ENCODE measurements at places on chromosomes 1 and 21. TPM values are rescaled to one million over a fixed set of nuclear protein-coding genes. Genes with fewer than 3 reads are reported as not detected.

- no peaks in the 10 kb centered on the region for H3K4me1 ChIP-seq
- H3K27ac ChIP-seq, result no peak overlapping the region
- H3K27me3 ChIP-seq, result peaks cover 28% of the 10 kb centered on the region
- no peak for DNase-seq
- H3K36me3 ChIP-seq, result no peaks in the 10 kb centered on the region
Measured at GRCh38 chr1:165119086-165119485, 237.4 kb downstream of the LMX1A start.

GRCh38 chr1:215345766-215346165, 221.3 kb upstream of the KCTD3 start:
- no peak overlapping the region for H3K27ac ChIP-seq
- no peaks in the 10 kb centered on the region for H3K36me3 ChIP-seq
- DNase-seq, result no peak
- no peaks in the 10 kb centered on the region for H3K27me3 ChIP-seq

DNA sequence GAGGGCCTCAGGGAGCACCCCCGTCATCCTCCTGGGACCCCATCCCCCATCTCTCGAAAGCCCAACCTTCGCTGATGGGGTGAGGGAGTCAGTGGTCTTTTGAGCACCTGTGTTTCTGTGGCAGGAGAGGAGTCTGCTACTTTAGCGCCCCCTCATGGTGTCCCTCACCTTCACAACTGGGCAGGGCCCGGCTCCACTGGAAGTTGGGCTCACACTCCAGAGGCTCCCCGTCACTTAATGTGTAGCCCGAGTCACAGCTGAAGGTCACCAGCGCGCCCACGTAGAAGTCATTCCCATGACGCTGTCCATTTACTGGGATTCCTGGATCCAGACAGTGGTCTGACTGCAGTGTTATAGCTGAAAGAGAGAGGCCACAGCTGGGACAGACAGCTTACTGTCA, 139.5 kb upstream of the HMGB4 start:
- H3K27ac ChIP-seq, result no peak overlapping the region
- no peaks in the 10 kb centered on the region for H3K36me3 ChIP-seq
- no peak for DNase-seq

- peak overlapping the region; percentile 77 for H3K4me3 ChIP-seq
- DNase-seq, result peak; percentile 3
- H3K36me3 ChIP-seq, result no peaks in the 10 kb centered on the region
- no peak overlapping the region for H3K27ac ChIP-seq
- peaks cover 2% of the 10 kb centered on the region for H3K4me1 ChIP-seq
- H3K27me3 ChIP-seq, result peaks cover 52% of the 10 kb centered on the region
Measured at GRCh38 chr1:227317523-227318015, 723 bp downstream of the CDC42BPA start.

- no peaks in the 10 kb centered on the region for H3K27me3 ChIP-seq
- no peak for DNase-seq
- H3K4me1 ChIP-seq, result peaks cover 65% of the 10 kb centered on the region
- H3K27ac ChIP-seq, result peak overlapping the region; percentile 90
- peak overlapping the region; percentile 96 for H3K4me3 ChIP-seq
Measured at GRCh38 chr1:24926563-24927249, 3.4 kb downstream of the RUNX3 start.

DNA sequence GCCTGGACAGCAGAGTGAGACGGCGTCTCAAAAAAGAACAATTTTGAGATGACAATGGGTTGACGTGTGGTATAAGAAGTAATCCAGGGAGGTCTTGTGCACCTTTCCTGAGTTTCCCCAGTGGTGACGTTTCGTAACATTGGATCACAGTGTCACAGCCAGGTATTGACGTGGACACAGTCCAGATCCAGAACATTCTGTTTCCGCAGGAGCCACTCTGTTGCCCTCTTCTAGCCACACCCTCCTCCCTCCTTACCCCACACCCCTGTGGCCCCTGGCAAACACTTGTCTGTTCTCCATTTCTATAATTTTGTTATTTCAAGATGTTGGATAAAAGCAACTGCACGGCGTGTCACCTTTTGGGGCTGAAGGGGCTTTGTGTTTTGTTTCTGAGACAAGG, 6.5 kb upstream of the TRAPPC10 start:
- no peaks in the 10 kb centered on the region for H3K36me3 ChIP-seq
- no peak overlapping the region for H3K27ac ChIP-seq
- H3K27me3 ChIP-seq, result no peaks in the 10 kb centered on the region
- DNase-seq, result no peak
- peaks cover 3% of the 10 kb centered on the region for H3K4me1 ChIP-seq
- H3K4me3 ChIP-seq, result no peak overlapping the region

DNA sequence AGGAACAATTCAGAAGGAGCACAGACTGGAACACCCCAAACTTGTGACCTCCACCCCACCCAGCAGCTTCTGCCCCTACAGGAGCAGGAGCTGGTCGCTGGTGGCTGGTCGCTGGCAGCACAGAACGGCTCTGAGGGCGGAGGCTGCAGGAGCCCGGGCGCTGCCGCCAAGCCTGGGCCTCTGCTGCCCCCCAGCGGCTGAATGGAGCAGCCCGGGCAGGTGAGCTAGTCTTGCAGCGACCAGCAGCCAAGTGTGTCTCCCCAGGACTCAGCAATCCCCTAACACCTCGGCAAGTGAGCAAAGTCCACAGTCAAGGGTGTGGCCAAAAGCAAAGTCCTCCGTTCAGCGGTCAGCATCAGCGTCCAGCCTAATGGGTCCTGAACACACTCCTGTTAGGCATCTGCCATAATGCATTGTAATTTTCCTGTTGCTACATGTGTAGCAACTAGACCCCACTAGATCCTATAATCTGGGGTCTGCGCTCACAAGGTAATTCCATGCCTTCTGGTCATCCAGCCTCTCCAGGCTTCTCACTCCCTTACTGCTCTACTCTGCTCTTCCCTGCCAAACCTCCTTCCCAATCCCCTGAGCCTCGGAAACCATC, 12.1 kb upstream of the GJB5 start:
- H3K4me3 ChIP-seq, result no peak overlapping the region
- H3K36me3 ChIP-seq, result no peaks in the 10 kb centered on the region
- H3K4me1 ChIP-seq, result no peaks in the 10 kb centered on the region
- H3K27me3 ChIP-seq, result no peaks in the 10 kb centered on the region

GRCh38 chr1:112997781-112998180, 41.8 kb upstream of the SLC16A1 start:
- H3K4me1 ChIP-seq, result no peaks in the 10 kb centered on the region
- no peaks in the 10 kb centered on the region for H3K27me3 ChIP-seq
- H3K36me3 ChIP-seq, result peaks cover 11% of the 10 kb centered on the region
- no peak for DNase-seq
- no peak overlapping the region for H3K4me3 ChIP-seq

GRCh38 chr1:167373986-167374385, 144.3 kb downstream of the CD247 start:
- H3K4me3 ChIP-seq, result no peak overlapping the region
- no peak overlapping the region for H3K27ac ChIP-seq
- no peaks in the 10 kb centered on the region for H3K4me1 ChIP-seq
- no peak for DNase-seq
- H3K27me3 ChIP-seq, result no peaks in the 10 kb centered on the region
- peaks cover 24% of the 10 kb centered on the region for H3K36me3 ChIP-seq

GRCh38 chr1:79517470-79518224, 511.1 kb upstream of the ADGRL4 start:
- H3K4me1 ChIP-seq, result no peaks in the 10 kb centered on the region
- H3K27me3 ChIP-seq, result no peaks in the 10 kb centered on the region
- no peaks in the 10 kb centered on the region for H3K36me3 ChIP-seq
- DNase-seq, result no peak

DNA sequence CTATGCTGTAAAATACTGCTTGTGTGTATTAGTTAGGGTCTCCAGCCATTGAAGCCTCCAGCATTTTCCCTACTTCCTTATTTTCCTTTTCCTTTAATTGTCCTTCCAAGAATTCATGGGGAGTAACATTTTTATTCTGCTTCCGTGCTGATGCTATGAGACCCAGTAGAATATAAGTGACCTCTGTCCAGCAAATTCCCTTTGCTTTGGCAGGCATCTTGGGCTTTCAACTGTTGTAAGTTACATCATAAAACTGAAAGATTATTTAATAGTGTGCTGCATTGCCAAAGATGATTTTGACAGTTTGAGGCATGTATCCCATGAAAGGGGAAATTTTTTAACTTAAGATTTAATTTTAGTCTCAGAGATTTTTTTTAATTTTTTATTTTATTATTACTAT, 48.1 kb upstream of the B3GALT2 start:
- H3K4me3 ChIP-seq, result no peak overlapping the region
- DNase-seq, result no peak
- H3K4me1 ChIP-seq, result peaks cover 12% of the 10 kb centered on the region
- H3K27me3 ChIP-seq, result no peaks in the 10 kb centered on the region
- H3K27ac ChIP-seq, result no peak overlapping the region

DNA sequence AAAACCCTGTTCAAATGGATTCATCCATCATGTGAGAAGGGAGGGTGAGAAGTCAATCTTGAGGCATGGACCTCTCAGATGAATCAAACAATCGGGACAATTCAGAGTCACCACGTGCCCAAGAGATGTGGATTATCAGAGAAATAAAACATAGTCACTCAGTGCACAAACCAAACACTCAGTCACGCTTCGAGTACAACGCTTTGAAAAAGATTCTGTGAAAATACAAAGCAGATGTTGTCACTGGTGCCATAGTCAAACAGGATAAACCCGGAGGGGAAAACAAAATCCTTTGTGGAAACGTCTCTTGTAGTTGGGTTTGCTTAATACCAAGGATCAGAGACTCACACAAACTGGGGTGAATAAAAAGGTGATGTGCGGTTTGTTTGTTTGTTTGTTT, 188.4 kb downstream of the RRAGC start:
- no peaks in the 10 kb centered on the region for H3K4me1 ChIP-seq
- no peak overlapping the region for H3K4me3 ChIP-seq
- no peak overlapping the region for H3K27ac ChIP-seq
- no peak for DNase-seq
- H3K27me3 ChIP-seq, result peaks cover 23% of the 10 kb centered on the region

- peaks cover 4% of the 10 kb centered on the region for H3K27me3 ChIP-seq
- no peak overlapping the region for H3K4me3 ChIP-seq
- no peak for DNase-seq
- no peaks in the 10 kb centered on the region for H3K36me3 ChIP-seq
- H3K27ac ChIP-seq, result no peak overlapping the region
Measured at GRCh38 chr1:85374160-85374559, 90.8 kb downstream of the DDAH1 start.

DNA sequence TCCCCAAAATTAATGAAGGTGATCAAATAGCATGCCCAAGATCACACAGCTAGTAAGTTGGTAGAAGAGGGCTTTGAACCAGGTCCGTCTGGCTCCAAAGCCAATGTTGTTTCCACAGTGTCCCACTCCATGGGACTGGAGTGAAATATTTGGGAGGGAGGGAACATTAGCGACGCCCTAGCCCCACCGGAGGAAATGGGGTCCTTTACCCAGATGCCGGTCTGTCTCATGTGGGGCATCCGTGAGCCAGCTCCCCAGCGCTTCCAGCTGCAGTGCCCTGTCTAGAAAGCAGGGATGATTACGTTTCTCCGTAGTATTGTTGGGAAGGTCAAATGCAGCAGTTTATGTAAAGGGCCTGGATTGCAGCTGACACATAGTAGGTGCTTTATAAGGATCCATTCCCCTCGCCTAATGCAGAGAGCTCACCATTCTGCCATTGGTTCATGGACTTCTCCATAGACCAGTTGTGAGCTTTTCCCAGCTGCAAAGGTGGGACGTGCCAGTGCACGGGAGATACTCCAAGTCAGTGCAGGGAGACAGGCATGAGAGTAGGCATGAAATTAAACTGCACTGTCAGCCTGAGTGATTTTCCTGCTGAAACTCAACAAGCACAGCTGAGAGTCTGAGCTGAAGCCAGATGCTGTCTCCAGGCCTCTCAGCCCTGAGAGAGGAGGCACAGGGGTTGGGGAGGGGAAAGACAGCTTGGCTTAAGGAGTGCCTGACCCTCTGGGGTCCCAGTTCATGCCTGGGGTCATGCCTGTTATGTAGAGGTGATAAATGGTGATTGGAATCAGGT, 24.7 kb downstream of the QSOX1 start:
- DNase-seq, result no peak
- H3K27ac ChIP-seq, result no peak overlapping the region
- H3K36me3 ChIP-seq, result peaks cover 2% of the 10 kb centered on the region

DNA sequence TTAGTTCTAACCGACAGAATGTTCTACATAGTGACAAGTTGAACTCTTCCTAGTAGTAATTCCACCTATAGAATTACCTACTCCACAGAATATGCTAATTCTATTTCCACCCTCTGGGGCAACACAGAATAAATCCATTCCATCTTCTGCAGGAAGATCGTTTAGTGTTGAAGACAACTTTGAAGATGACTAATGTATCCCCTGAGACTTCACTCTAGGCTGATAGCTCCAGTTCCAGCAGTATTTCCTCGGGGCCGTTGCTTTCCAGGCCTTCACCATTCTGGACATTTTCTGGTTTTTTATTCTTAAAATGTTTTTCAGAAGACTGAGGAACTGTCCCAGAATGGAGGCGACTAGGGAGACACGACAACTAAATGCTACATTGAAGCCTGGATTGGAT, 61.0 kb upstream of the CSF1 start:
- H3K27ac ChIP-seq, result no peak overlapping the region
- no peak overlapping the region for H3K4me3 ChIP-seq
- DNase-seq, result no peak

DNA sequence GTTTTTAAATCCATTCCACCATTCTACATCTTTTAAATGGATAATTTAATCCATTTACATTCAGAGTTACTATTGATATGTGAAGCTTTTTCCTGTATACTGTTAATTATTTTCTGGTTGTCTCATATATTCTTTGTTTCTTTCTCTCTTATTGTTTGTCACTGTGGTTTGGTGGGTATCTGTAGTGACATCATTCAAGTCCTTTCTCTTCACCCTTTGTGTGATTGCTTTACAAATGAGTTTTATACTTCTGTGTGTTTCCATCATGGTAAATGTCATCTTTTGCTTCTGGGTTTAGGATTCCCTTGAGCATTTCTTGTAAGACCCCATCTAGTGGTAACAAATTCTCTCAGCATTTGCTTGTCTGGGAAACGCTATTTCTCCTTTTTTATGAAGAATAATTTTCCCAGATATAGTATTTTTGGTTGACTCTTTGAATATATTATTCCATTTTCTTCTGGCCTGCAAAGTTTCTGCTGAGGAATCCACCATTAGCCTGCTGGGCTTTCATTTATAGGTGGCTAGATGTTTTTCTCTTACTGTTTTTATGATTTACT, 10.2 kb downstream of the LY9 start:
- DNase-seq, result no peak
- H3K27ac ChIP-seq, result peak overlapping the region; percentile 82
- peaks cover 83% of the 10 kb centered on the region for H3K4me1 ChIP-seq
- H3K4me3 ChIP-seq, result no peak overlapping the region
- H3K27me3 ChIP-seq, result no peaks in the 10 kb centered on the region

DNA sequence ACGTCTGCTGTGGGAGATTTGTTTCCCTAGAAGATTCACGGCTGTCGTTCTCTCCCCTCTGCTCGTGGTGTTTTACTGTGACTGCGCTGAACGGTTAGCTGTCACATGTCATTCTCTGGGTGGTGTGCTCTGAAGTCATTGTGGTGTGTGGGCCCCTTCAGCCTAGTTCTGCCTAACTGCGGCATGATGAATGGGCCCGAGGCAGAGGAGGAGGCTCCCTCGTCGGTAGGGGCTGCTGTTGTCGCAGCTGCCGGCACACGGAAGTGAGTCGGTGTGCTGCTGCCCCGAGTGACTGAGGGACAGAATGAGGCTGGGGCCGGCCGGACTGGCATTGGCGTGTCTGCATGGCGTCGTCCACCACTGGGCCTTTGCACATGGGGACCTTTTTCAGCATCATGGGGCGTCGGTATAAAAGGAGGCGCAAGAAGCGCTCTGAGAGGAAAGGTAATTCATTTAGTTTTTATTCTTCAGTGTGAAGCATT, 77.9 kb downstream of the ADARB1 start:
- peaks cover 8% of the 10 kb centered on the region for H3K36me3 ChIP-seq
- peak overlapping the region; percentile 68 for H3K4me3 ChIP-seq
- H3K4me1 ChIP-seq, result peaks cover 35% of the 10 kb centered on the region
- no peaks in the 10 kb centered on the region for H3K27me3 ChIP-seq
- peak overlapping the region; percentile 84 for H3K27ac ChIP-seq

COL16A1 gene
- total RNA-seq, result 0.34 TPM

EPHA10 gene
- total RNA-seq, result not detected

CTTNBP2NL gene
- total RNA-seq, result 1.7 TPM

Measured in activated CD8-positive, alpha-beta T cell treated with anti-CD3 and anti-CD28 coated beads for 36 hours (primary cell).